ENCODE measurements at places on chromosomes 11 and 22. TPM values are rescaled to one million over a fixed set of nuclear protein-coding genes. Genes with fewer than 3 reads are reported as not detected.

MEI1 gene
- polyA plus RNA-seq = 43.5 TPM

SPA17 gene
- 405 TPM for polyA plus RNA-seq

CD3E gene
- polyA plus RNA-seq = 6.1 TPM

LRRN4CL gene
- 5.0 TPM for polyA plus RNA-seq

PHOX2A gene
- 1.6 TPM for polyA plus RNA-seq

C11orf16 gene
- polyA plus RNA-seq = 5.9 TPM

MUC2 gene
- 0.41 TPM for polyA plus RNA-seq

MRGPRF gene
- 21.1 TPM for polyA plus RNA-seq

IL18BP gene
- polyA plus RNA-seq = 11.7 TPM

POU2AF2 gene
- polyA plus RNA-seq = 7.9 TPM

ART5 gene
- 50.8 TPM for polyA plus RNA-seq

ALG9 gene
- 40.1 TPM for polyA plus RNA-seq

LGR4 gene
- polyA plus RNA-seq = 33.0 TPM

GAB4 gene
- polyA plus RNA-seq = 10.4 TPM

OR52I1 gene
- polyA plus RNA-seq = not detected

NUP50 gene
- polyA plus RNA-seq = 66.2 TPM

UPK3A gene
- polyA plus RNA-seq = not detected

UCP3 gene
- polyA plus RNA-seq = 5.8 TPM

LRRC32 gene
- polyA plus RNA-seq = 20.5 TPM

FZD4 gene
- polyA plus RNA-seq = 14.8 TPM

APLNR gene
- polyA plus RNA-seq = 7.1 TPM

BRSK2 gene
- 24.7 TPM for polyA plus RNA-seq

LMO2 gene
- 18.3 TPM for polyA plus RNA-seq

PLAAT5 gene
- 148 TPM for polyA plus RNA-seq

ZNHIT2 gene
- polyA plus RNA-seq = 47.3 TPM

NLRX1 gene
- polyA plus RNA-seq = 9.4 TPM

C11orf21 gene
- 0.88 TPM for polyA plus RNA-seq

APOL6 gene
- 3.6 TPM for polyA plus RNA-seq

OR51B6 gene
- polyA plus RNA-seq = not detected

SLC22A6 gene
- polyA plus RNA-seq = not detected

CWC15 gene
- 101 TPM for polyA plus RNA-seq

OR6A2 gene
- not detected for polyA plus RNA-seq

FIBP gene
- 131 TPM for polyA plus RNA-seq

UQCR10 gene
- polyA plus RNA-seq = 211 TPM

UFD1 gene
- 86.6 TPM for polyA plus RNA-seq

MUC6 gene
- 1.5 TPM for polyA plus RNA-seq

LRFN4 gene
- polyA plus RNA-seq = 27.2 TPM

OVCH2 gene
- 0.80 TPM for polyA plus RNA-seq

SLCO2B1 gene
- 18.2 TPM for polyA plus RNA-seq

FAM227A gene
- polyA plus RNA-seq = 18.0 TPM

SMDT1 gene
- polyA plus RNA-seq = 130 TPM

NPAS4 gene
- polyA plus RNA-seq = 0.09 TPM

ANGPTL5 gene
- 0.74 TPM for polyA plus RNA-seq

ARFGAP3 gene
- polyA plus RNA-seq = 82.9 TPM

Measured in testis (tissue), 5 donors.